ENCODE measurements at places on chromosomes 5 and 9.

DNA sequence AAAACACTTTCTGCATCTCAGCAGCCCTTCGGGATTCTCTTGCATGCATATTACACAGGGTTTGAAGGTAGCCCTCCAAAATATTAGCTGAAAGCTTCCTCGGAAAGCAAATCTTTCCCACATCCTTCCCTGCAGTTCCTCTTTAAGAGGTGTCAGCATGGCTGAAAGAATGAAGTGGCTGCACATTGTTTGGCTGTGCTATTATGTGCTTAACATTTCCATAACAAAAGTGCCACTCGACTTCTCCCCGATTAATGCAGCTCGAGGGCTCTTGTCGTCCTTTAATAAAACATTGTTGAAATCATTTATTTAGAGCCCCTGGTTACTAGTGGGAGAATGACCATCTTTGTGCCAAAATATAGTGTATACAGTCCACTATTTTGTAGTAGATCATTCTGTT is 6.5 kb downstream of the GAS1 start:
- no peak for DNase-seq

GRCh38 chr5:117093653-117094052 is 519.0 kb upstream of the SEMA6A start:
- no peak for DNase-seq

GRCh38 chr5:129171194-129171944 is 76.8 kb downstream of the ISOC1 start:
- no peak for DNase-seq

- DNase-seq, result no peak
Measured at GRCh38 chr5:124683917-124684555, 62.4 kb downstream of the ZNF608 start.

- no peak for DNase-seq
Measured at GRCh38 chr5:134403951-134404350, 7.7 kb downstream of the CDKN2AIPNL start.

GRCh38 chr9:11779971-11780370 is 913.2 kb upstream of the TYRP1 start:
- DNase-seq, result no peak

DNA sequence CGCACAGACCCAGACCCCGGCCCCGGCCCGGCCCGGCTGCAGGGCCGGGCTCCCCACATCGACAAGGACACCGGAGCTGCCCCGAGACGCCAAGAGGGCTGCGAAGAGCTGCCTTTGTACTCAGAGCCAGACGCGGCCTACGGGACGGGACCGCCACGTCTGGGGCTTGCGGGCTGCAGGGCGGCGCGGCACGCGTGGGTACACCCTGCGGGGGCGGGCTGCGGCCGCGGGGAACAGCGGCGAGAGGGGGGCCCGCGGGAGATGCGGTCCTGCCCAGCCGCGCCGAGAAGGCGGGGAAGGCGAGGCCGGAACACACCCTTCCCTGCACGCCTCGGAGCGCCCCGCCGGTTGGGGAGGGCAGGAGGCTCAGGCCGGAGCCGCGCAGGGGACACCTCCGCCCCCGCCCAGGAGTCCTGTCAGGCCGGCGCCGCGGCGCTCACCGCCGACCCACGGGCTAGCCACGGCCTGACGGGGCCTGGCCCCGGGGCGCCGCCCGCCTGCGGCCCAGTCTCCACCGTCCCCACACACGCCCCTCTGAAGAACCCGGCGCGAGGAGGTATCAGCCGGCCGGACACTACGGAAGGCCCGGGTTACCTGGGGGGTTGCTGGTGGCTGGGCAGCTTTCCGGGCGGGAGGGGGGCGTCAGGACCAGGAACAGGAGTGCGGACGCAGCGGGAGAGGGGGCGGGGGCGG is 478 bp downstream of the RAB14 start:
- no peak for DNase-seq

DNA sequence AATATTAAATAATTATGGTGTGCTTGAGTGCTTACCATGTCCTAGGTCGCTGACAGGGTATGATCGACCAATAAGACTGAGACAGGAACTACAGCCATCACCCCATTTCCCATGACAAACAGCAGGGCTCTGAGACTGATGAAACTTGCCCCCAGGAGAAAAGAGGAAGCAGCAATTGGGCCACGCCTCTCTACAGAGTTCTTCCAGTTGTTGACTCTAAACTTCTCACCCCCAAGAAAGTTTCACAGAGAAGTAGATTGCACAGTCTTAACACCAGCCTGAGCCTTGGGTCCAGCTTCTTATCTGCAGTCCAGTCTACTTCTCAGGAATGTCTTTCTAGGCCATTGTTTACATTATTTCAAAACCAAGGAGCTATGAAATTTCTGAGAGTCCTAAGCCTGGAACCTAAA is 182.2 kb upstream of the ANKRD55 start:
- no peak for DNase-seq

- no peak for DNase-seq
Measured at GRCh38 chr5:139812836-139813805, 17.5 kb downstream of the PSD2 start.

GRCh38 chr5:79590396-79590999 is 21.7 kb upstream of the TENT2 start:
- no peak for DNase-seq

DNA sequence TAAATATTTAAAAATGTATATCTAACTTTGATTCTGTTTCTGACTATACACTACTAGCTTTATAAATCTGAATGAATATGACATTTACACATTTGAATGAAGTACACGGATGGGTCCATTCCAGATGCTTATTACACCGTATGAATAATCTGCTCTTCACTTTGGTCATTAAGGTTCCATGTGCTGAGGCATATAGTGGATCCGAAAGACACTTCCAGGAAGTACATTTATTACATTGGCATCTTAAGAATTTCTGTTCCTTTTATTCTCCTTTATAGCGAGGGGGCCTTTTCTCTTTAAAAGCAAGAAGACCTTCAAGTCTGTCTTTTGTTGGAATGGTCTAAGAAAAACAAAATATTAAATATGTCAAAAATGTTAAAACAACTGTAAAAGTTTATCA is 147.6 kb downstream of the AUH start:
- no peak for DNase-seq

GRCh38 chr5:7321724-7322123 is 74.2 kb upstream of the ADCY2 start:
- peak; percentile 92 for DNase-seq

DNA sequence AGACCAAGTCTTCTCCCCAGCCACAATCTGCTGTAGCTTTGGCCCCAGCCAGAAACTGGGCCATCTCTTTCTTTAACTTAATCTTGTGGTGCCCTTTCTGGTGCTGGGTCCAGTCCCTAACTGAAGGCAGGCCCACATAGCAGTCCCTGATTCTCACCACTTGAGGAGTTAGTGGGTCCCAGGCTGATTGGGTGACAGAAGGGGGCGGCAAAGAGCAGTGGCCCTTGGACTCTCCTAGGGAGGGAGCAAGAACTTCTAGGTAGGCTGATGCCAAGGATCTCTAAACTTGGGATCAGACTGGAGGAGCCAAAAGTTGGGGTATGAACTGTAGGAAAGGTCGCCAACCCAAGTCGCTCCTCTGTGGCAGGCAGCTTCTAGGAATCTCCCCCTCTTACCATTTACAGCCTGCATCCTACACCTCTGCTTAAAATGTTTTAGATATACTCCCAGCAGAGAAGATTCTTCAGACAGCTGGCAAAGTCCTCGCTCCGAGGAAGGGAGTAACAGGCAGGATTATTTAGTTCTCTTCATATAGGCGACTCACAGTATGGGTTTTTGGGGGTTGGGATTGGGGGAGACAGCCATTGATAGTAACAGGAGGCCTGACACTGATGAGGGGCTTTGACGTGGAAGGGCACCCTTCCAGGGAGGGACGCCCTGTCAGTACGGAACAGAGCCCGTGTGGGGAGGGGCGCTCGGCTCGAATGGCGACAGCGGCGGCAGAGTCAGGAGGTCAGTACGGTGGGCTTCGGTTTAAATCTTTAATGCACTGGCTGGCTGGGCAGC is 2.0 kb upstream of the CCL27 start:
- DNase-seq, result peak; percentile 65

GRCh38 chr5:16933337-16933736 is 2.8 kb downstream of the MYO10 start:
- DNase-seq, result no peak

DNA sequence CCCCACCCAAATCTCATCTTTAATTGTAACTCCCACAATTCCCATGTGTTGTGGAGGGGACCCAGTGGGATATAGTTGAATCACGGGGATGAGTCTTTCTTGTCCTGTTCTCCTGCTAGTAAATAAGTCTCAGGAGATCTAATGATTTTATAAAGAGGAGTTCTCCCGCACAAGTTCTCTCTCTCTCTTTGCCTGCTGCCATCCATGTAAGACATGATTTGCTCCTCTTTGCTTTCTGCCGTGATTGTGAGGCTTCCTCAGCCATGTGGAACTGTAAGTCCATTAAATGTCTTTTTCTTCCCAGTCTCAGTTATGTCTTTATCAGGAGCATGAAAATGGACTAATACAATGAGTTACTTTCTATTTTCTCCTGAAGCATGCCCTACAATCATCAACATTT is 1158.5 kb downstream of the CDH18 start:
- no peak for DNase-seq

DNA sequence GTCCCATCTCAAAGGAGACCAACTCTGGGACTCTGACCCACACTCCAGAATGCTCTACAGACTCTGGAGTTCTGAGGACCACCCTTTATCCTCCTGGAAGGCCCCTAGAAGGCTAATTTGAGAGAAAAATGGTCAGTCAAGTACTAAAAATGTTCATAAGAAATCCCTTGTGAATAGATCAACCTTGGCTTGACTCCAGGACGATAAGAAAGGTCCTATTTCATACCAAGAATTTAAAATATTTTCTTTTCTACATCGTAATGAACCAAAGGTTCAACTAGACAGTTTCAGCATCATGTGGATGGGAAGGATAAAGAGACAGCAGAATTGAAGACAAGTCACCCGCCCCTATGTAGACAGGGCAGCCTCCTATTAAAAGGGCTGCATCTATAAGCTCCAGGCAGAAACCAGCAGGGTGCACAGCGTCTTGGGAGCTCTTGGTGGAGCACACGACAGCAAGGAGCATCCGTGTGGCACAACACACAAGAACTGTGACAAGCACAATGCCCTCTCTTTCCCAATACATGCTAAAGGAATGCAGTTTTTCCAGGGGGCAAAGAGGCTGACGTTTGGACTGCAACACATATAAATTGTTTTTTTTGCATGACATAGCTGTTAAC is 38.3 kb downstream of the RASEF start:
- no peak for DNase-seq

DNA sequence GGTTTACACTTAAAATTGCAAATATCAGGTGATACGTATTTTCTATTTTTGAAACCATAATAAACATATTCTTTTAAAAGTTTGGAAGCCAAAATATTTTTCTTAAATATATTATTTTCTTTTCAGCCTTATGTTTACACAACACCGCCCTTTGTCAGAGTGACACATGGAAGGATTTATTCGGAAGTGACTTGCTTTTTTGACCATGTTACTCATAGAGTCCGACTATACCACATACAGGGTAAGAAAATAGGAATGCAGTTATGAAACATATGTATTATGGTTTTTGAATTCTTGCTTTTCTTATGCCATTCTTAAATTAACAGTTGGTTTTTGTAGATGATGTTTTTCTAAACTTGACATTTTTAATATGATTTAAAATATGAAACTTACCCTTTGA is 133.9 kb downstream of the MAN2A1 start:
- peak; percentile 24 for DNase-seq

GRCh38 chr5:72154076-72154756 is 46.9 kb downstream of the MAP1B start:
- no peak for DNase-seq

DNA sequence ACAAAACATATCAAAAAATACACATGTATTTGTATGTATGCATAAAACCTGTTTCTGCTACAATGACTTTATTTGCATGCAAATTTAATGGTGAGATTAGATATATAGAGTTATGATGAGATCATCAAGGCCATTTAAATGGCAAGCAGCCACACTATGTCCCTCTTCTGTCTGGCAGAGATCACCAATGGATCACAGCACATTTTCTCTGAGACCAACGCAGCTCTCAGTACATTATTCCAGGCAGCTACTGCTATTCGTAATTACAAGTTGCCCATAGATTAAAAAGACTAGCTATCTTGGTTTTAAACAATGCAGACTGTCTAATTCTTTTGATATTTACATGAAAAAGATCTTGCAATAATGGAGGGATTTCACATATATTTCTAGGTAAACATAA is 629.5 kb downstream of the PDE4D start:
- DNase-seq, result no peak

DNA sequence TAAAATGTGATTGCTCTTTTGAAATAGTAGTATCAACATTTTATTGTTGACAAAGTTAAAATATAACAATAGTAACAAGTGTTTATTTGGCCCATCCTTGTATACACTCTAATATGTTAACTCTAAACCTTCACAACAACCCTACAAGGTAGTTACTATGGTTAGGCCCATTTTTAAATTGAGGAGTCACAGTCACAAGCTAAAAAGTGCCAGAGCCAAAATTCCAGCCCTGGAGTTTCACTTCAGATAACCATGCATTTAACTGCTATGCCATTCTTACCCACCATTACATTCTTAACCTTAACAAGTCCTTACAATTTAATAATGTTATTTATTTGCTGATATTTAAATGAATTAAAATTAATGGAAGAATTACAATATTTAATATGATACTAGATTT is 91.2 kb downstream of the CWC27 start:
- DNase-seq, result no peak

DNA sequence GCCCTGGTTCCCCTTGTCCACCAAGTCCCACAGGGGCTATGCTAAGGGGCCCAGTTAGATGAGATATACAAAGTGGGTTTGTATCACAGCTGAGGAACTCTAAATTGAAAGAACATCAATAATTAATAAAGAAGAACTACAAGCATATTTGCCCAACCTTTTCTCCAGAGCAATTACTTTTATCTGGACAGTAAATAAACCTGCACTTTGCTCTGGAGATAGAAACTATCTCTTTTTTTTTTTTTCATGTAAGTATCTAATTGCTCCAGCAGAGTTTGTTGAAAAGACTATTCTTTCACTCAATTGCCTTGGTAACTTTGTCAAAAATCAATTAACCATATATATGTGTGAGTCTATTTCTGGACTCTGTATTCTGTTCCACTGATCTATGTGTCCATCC is 6.0 kb upstream of the CDKN2AIPNL start:
- no peak for DNase-seq

DNA sequence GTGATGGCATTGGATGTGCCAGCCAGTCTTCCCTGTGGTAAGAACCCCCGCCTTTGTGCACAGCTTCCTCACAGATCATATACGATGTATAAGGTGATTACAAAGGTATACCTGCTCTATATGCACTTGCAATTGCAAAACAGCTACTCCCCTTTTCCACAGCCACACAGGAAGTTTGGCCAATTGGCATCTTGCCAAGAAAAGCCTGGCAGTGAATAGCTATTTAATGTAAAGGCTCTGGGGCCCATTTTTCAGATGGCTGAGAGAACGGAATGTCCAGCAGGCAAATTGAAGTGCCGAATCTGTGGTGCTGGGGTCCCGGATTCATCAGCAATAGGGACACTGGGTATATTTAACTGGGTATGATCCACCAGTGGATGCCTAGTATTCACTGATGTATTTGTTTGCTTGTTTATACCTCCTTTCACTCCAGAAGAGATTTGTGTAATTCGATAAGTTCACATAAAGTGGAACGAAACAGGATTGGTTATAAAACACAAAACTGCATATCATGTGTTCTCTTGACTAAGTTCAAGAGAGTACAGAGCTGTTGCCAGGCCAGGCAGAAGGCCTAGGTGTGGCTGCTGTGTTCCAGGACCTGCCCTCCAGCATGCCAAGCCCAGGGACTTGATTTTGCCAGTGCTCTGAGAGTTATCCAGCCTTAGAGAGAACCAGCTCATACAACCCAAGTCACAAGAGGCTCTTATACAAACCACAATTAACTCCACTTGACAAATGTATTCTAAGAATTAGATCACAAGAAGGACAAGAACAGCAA is 27.7 kb upstream of the GABRP start:
- DNase-seq, result no peak

GRCh38 chr9:77816641-77817341 is 168.7 kb upstream of the GNA14 start:
- DNase-seq, result no peak

Measured in stromal cell of bone marrow (primary cell).